ENCODE measurements at places on chromosomes 3 and 15.
A peak's percentile ranks its signal among the peaks of the same experiment; 100 is the strongest.

- DNase-seq = no peak
Observed at GRCh38 chr15:53591041-53591440, 168.4 kb downstream of the WDR72 start.

GRCh38 chr3:101243285-101244211 lies 76.8 kb downstream of the IMPG2 start:
- DNase-seq = no peak

- peak; percentile 74 for DNase-seq
Observed at GRCh38 chr3:37967260-37967881, 23.2 kb upstream of the VILL start.

GRCh38 chr3:99874237-99875002 lies 56.8 kb downstream of the CMSS1 start:
- DNase-seq = no peak

DNA sequence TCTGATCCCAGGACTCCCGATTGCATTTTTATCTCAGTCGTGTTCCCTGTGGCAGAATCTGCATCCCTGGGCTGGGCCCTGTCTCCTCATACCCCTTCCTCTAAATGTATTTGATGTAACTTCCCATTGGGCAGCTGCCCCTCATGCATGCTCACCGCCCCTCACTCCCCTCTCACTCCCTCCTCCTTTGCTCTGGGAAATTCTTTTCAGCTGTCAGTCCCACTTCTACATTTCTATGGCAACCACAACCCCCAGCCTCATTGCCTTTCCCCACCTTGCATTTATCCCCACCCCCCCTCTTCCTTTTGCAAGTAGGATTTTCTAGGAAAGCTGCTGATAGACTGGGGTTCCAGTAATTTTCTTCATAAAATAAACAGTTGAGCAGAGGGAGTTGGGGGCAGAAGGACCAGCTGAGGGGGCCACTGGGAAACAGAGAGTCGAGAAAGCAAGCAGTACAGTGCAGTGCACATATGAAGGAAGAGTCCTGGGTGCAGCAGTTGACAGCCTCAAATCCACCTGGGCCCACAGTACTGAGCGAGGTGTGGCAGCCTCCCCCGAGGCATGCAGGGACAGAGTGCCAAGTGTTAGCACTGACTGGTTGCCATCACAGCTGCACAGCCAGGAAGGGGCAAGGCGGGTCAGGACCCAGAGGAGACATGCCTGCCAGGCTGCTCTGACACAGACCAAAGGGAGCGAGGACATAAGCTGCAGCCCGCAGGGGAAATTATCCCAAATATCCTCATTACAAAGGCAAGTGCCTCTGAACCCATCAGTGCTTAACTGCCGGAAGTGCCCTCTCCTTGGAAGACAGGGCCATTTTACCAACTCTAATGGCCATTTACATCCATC lies 476.3 kb downstream of the EPHB1 start:
- no peak for DNase-seq

- DNase-seq = no peak
Observed at GRCh38 chr3:143771939-143772338, 76.3 kb downstream of the SLC9A9 start.

- DNase-seq = no peak
Observed at GRCh38 chr3:157404381-157404780, 32.3 kb upstream of the PTX3 start.

GRCh38 chr3:110811050-110811449 lies 260.6 kb upstream of the NECTIN3 start:
- DNase-seq = no peak

DNA sequence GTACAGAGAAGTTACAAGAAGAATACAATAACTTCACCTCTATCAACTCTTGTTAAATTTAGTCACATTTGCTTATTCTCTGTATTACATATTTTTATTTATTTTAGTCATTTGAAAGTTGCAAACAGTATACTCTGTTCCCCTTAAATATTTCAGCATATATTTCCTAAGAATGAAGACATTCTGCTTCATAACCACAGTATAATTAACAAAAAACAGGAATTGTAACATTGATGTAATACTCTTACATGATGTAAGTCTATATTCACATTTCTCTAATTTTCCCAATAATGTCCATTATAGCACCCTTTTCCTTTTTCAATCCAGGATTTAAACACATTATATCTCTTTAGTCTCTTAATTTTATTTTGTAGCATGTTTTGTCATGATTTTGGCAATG lies 112.0 kb downstream of the AKAP13 start:
- DNase-seq = no peak

DNA sequence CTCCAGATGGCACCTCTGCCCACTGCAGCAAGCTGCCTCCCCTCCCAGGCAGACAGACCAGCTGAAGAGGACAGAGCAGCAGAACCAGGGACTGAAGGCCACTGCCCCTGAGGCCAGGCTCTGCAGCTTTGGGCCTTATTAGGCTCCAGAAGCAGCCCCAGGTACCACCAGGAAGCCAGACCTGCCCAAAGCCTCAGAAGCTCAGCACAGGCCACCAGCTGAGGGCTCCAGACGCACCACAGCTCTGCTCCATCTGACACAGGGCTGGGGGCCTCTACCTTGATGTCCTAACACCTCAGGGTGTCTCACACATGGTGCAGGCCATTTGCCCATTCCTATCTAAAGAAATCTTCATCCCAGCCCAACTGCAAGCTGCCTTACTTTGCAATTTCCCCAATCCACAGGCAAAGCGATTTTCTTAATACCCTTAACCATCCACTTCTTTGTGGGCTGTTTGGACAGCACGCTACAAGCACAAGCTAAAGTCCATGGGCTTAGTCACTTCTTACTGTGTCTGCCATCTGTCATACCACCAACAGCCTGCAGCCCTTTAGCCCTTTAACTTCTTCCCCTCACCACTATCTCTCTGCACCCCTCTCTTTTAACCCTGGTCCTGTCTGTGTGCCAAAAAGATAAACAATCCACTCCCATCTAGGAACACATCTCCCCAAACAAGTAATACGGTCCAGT lies 112.1 kb downstream of the IQSEC1 start:
- no peak for DNase-seq

DNA sequence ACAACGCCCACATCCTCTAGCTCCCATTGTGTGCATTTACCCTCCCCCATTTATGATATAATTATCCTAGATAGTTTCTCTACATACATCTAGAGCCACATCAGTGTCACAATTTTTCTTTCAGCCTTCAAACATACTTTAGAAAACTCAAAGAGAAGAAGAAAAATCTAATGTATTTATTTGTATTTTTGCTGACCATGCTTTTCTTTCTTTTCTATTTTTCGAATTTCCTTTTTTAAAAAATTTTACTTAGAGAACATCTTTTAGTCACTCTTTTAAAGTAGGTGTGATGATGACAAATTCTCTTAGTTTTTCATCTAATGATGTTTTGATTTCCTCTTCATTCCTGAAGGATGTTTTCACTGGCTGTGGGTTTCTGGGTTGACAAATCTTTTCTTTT lies 117.0 kb upstream of the CHL1 start:
- no peak for DNase-seq

GRCh38 chr3:61237858-61238257 lies 13.4 kb downstream of the FHIT start:
- DNase-seq = no peak

DNA sequence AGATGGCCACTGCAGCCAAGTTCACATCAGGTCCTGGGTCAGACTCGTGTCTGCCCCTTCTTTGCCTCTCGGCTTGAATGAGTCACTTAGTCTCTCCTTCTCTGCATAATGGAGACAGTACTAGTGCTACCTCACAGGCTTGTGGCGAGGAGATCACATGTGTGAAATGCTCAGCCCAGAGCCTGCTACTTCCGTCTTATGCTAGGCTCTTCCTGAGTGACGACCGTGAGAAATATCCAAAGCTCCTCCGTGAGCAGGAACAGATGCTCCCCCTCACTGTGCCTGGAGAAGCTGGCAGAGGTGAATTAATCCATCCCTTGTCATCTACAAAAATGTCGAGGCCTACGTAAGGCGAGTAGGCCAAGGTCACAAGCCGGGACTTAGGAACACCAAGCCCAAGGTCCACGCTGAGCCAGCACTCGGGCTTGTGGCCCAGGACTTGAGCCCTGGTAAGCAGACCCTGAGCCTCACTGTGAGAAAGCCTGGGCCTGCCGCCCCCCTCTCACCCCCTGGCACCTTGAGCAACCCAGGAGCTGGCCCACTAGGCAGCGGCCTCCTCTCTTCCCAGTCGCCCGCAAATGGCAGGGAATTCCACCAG lies 17.9 kb downstream of the PAK6 start:
- DNase-seq = no peak

DNA sequence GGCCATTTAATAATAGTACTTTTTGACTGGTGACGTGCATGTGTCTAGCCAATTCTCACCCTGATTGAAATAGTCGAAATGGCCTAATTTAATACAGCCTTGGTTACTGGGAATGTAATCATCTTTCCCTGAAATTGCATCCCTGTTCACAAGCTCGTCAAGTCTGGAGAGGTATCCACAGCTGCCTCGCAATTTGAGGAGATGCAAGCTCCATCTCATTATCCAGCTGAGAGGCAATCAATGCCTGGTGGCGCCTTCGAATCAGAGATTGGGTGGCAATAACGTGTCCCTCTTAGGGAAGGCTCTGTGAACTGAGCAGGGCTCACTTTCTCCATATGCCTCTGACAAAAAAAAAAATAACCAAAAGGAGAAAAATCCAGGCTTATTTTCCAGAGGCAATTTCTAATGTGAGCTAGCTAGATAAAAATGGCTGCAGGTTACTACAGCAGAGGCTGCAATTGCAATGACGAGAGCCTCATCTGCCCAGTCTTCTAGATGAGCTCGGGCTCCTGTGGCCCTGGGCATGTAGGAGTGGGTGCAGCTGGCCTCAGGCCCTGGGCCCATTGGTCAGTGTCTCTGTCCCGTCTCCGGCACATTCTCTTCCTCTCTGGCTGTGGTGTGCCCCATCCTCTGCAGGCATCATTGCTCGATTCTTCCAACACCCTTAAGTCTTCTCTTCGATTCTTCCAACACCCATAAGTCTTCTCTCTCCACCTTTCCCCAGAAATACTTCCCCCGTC lies 487.5 kb downstream of the GABRG3 start:
- DNase-seq = no peak

- peak; percentile 17 for DNase-seq
Observed at GRCh38 chr3:14507305-14507741, 32.8 kb downstream of the GRIP2 start.

- no peak for DNase-seq
Observed at GRCh38 chr3:155321418-155321817, 27.9 kb upstream of the STRIT1 start.

DNA sequence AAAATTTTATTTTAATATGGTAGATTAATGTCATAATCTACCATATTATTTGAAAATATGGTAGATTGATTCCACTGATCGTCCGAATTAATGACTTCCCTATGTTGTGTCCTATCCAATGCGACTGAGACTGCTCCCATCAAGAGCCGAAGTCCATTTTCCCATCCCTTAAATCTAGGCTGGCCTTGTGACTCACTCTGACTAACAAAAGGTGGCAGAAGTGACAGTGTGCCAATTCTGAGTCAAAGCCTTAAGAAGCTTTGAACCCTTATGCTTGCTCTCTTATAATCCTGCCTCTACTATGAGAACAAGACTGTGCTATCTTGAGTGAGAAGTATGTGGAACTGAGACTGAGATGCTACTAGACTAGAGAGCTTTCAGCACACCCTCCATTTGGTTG lies 387.2 kb downstream of the ROBO1 start:
- DNase-seq = no peak

- DNase-seq = no peak
Observed at GRCh38 chr3:24417730-24418129, 76.9 kb downstream of the THRB start.

DNA sequence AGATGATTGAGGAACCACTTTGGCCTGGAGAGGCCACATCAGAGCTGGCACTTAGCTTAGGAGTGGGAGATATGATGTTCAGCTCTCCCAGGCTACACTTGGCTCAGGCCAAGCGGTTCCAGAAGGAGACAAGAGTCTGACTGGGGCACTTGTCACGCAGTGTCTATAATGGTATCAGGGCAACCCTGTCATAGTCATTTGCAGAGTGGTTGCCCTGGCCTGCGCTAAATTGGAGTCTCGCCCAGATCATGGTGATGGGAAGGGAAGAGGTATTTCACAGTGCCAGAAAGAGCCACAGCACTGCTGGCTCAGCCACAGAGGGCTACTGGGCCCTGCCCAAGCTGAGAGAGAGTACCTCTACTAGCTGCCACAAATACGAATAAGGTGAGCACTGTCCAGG lies 186.9 kb upstream of the CRBN start:
- DNase-seq = no peak

DNA sequence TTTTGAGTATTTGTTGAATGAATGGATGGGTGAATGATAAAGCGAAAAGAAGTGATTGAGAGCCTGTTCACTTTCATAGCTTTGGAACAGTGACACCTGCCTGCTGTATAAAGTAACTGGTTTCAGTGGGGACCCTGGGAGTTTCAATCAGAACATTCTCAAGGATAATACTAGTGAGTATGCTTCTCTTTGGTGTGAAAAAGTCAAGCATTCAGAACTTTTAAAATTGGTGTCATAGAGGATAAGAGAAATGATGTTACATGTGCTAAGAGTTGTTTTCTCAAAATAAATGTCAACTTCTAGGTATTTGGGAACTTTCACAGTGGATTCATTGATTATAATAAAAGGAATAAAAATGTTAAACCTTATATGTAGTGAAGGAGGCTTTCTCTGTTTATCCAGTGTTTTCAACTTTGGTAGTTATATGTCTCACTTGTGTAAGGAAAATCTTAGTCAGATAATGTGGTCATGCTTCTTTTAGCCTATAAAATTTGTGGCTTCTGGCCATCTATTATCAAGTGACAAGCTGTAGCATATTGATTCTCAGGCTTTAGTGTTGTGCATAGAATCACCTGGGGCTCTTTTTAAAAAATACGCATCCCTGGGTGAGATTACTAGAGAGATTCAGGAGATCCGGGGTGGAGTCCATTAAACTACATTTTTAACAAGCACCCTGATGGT lies 11.9 kb downstream of the LRCH3 start:
- DNase-seq = no peak

GRCh38 chr15:34794590-34795206 lies 651 bp downstream of the ACTC1 start:
- DNase-seq = no peak

DNA sequence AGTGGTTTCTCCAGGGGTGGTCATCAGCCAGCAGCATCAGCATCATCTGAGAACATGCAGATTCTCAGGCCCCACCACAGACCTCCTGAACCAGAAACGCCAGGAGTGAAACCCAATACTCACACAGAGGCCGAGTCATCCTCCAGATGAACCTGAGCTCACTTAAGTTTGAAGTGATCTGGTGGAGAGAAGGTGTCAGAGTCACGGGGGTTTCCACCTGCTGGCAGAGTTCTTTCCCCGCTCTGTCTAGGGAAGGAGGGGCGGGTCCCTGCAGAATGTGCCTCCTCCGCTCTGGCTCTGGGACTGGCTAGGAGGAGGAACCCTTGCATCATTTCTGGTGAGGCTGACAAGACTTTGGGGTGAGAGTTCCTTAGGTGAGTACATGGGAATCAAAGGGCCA lies 13.3 kb upstream of the KIF23 start:
- DNase-seq = peak; percentile 7

DNA sequence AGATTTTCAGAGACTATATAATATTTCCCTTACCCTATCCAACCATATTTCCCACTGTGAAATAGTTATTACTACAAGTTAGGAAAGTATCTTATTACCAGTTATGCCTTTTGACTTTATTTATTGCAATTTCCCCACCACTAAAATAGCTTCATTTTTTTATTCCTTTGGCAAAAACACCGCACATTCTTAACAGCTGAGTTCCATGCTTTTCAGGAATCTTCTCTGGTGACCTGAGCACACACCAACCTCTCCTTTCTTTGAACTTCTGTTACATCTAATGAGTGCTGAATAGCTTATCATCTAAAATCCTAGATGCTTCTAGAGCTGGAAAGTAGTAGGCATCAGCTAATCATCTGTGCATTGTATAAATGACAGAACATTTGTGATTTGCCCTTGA lies 99.1 kb downstream of the UBE2E2 start:
- no peak for DNase-seq

Data from right forelimb (tissue), 1 donor.